ENCODE measurements at places on chromosomes 7 and 10.

DNA sequence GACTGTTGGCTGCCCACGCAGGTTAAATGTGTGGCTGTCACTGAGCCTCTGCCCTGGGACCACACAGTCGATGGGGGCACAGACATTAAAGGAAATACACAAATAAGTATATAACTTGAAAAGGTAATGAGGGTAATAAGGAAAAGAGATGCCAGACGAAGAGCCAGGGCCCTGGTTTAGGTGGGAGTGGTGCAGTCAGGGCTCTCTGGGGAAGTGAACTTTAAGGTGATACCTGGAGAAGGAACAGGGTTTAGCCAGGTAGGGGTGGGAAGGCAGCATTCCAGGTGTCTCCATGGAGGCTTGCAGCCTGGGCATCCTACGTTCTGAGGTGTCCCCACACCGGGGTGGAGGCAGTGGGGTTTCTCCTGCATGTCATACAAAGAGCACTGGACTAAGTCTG lies 50.4 kb downstream of the UNC5B start:
- no peak for DNase-seq

DNA sequence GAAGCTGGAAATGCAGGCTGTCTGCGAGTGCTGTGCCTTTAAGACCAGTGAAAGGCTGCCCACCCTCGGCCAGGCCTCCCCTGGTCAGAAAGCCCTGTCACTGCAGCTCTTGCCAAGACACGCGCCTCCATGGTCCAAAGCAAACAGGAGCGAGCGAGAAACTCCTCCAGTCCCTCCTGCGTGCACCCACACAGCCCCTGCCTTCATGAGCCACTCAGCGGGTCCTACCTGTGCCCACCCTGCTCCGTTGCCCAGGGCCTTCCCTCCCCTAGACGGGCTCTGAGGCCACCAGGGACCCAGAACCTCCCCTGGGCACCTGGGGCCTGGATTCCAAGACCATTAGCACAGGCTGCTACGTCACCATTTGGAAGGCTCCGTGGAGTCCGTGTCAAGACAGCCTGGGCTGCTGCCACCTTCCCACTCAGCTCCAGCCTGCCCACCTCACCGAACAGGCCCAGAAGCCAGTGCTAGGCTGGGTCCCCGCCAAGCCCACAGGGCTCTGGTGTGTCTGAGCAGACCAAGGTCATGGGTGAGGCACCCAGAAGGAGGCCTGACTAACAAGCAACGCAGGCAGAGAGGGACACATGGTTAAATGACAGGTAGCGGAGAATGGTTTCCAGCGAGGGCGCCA lies 144.5 kb downstream of the NEURL1 start:
- no peak for DNase-seq

GRCh38 chr10:103890194-103890658 lies 27.8 kb downstream of the STN1 start:
- no peak for DNase-seq

- no peak for DNase-seq
Observed at GRCh38 chr7:33887266-33887975, 17.9 kb upstream of the BMPER start.

- peak; percentile 49 for DNase-seq
Observed at GRCh38 chr7:142854372-142855113, at the start of gene EPHB6. EPHB6 (plus strand) TSS chr7:142855076; CDS start chr7:142863228, 8,152 bp downstream.

- no peak for DNase-seq
Observed at GRCh38 chr7:119943942-119944600, 328.9 kb upstream of the KCND2 start.

DNA sequence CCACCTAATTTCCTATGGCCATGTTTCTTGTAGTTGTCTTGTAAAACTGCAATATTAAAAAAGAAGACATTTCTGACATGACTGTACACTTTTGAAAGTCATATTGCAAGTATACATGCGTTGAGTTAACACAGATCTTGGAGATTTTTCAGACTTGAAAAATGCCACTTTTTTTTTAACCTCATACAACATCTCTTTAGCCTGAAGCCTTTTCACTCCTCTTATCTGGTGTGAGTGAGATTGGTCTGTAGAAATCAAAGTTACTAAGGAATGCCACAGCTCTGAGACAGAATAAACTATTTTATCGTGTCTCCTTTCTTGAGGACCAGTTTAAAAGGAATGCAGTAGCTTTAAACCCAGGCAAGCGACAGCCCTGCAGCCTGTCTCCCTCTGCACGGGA lies 43.9 kb upstream of the NEUROD6 start:
- DNase-seq, result no peak

GRCh38 chr7:92697012-92697411 lies 106.8 kb upstream of the FAM133B start:
- DNase-seq, result no peak

GRCh38 chr7:50832744-50833143 lies 50.0 kb upstream of the GRB10 start:
- DNase-seq, result no peak

GRCh38 chr7:1275451-1276381 lies 43.0 kb downstream of the UNCX start:
- no peak for DNase-seq

DNA sequence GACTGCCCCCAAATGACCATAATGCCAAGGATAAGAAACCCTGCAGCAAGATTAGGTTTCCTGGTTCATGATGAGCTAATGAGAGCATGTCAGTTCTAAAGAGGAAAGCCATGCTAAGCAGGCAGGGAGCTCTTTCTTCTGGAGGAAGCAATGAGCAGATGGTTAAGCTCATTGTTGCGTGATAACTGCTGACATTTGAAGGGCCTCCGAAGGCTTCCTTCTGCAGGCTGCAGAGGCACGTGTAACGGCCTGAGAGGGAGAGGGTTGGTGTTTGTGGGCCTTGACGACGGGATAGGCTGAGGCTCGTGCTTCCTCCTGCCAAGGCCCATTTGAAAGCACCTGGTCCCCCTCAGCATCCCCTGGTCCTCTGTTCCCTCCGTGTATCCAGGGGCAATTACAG lies 63.5 kb upstream of the BTBD16 start:
- peak; percentile 38 for DNase-seq

DNA sequence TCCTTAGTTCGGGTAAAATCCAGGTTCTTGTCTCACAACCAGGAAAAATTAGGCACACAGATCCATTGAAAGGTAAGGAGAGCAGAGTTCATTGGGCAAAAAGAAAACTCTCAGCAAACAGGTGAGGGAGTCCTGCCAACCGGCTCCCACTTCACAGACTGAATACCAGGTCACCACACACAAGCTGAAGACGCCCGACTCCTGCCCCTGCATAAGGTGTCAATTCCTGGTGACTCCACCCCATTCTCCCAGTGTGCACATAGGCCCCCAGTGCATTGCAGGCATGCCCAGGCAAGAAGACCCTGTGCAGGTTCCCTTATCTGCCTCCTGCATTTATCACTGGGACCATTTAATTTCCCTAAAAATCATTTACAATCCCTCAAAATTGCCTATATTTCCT lies 354.6 kb downstream of the LRRTM3 start:
- no peak for DNase-seq

GRCh38 chr10:30821261-30821993 lies 191.9 kb upstream of the LYZL2 start:
- DNase-seq, result no peak

- DNase-seq, result no peak
Observed at GRCh38 chr10:27998954-27999275, at the start of gene ODAD2. ODAD2 (minus strand) TSS chr10:27999079; CDS start chr10:27995142, 3,937 bp downstream.

GRCh38 chr7:2603044-2603965 lies 28.5 kb upstream of the TTYH3 start:
- no peak for DNase-seq

GRCh38 chr7:32582036-32582435 lies 86.7 kb downstream of the AVL9 start:
- DNase-seq, result no peak

DNA sequence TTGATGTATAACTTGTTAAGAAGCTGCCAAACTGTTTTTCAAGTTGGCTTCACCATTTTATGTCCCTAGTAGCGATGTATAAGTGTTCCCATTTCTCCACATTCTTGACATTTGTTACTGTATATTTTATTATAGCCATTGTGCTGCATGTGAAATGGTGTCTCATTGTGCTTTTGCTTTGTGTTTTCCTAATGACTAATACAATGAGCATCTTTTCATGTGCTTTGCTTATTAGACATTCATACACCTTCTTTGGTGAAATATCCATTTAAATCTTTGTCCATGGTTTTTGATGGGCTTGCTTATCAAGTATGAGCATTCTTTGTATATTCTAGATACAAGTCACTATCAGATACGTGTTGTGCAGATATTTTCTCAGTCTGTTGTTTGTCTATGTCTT lies 203.0 kb downstream of the CCSER2 start:
- no peak for DNase-seq

GRCh38 chr7:114293289-114294012 lies 121.2 kb upstream of the FOXP2 start:
- DNase-seq, result no peak

- no peak for DNase-seq
Observed at GRCh38 chr7:128100225-128100948, 69.2 kb upstream of the LRRC4 start.

GRCh38 chr7:36303202-36304098 lies 86.2 kb upstream of the ANLN start:
- DNase-seq, result no peak

DNA sequence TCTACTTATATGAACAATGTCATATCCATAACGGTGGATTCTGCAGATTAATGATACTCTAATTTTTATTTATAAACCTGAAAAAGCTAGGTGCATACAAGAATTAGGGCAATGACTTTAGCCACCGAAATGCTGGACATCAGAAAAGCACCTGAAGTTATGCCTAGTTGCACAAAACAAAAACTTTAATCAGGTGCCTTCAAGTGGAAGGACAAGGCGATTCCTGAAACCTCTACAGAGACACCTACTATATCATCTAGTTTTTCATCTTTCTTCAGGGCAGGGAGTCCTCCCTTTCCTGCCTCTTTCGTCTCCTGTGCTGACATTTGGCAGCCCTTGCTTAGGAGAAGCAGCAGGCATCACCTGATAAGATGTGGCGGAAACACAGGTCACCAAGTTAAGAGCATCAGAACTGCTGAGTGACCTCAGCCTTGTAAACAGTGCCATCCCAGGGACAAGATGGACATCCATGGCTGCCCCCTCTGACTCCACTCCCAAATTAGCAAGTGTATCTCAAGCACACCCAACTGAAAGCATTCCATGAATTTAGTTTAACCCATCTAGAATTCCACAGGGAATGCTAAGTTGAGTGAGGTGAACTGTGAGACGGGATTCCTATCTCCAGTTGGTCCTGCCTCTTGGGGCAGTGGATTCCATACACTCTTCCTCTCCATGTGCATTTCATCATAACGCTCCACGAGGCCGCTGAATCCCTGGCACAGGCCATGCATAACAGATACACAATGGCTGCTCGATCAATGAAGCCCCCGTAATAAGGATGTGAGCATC lies 5.8 kb downstream of the ITPRIP start:
- no peak for DNase-seq

DNA sequence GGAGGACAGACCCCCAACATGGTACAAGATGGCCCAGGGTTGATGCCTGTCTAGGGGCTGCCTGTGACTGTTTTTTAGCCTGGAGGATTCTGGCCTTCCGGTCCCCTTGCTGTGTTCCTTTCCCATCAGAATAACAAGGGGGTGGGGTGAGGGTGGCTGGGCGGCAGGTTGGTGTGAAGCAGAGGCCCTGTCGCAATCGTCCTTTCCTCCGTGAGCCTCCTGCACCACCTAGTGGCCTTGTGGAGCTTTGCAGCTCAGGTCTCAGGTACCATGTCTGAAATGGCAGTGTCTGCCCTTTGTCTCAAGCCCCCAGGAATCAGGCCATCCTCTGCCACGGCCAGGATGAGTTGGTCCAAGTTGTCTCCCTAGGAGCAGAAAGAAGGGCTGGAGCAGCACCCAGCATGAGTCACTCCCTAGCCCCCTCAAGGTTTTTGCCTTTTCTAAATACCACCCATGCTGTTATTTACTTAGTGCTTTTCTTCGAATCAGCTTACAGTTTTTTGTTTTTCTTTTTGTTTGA lies 24.2 kb downstream of the TACR2 start:
- peak; percentile 83 for DNase-seq

Data from endothelial cell (in vitro differentiated cells).